ENCODE measurements at places on chromosomes 16 and 17.
A peak's percentile ranks its signal among the peaks of the same experiment; 100 is the strongest.

DNA sequence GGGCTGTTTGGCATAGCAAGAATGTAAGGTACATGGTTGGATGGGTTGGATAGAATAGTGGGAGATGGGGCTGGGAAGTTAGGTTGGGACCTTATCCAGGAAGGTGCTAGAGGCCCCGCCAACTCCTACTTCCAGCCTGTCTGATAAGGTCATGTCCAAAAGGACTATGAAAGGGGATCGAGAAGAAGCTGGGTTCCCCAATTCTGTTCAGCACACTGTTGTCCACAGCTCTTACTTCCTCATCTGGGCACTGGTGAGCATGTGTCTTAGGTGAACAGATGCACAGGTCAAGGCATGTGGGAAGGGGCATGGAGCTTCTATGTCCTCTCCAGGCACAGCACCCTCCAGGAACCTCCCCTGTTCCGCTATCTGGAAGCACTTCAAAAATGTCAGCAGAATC lies 5.6 kb upstream of the ULK2 start:
- H3K4me1 ChIP-seq, result no peaks in the 10 kb centered on the region
- DNase-seq, result no peak
- no peaks in the 10 kb centered on the region for H3K27me3 ChIP-seq
- no peak overlapping the region for H3K4me3 ChIP-seq

GRCh38 chr17:78725448-78726021 lies 56.5 kb downstream of the CYTH1 start:
- no peak for DNase-seq
- H3K27me3 ChIP-seq, result no peaks in the 10 kb centered on the region
- H3K4me3 ChIP-seq, result no peak overlapping the region
- H3K4me1 ChIP-seq, result peaks cover 26% of the 10 kb centered on the region
- H3K27ac ChIP-seq, result no peak overlapping the region
- H3K36me3 ChIP-seq, result peaks cover 17% of the 10 kb centered on the region

DNA sequence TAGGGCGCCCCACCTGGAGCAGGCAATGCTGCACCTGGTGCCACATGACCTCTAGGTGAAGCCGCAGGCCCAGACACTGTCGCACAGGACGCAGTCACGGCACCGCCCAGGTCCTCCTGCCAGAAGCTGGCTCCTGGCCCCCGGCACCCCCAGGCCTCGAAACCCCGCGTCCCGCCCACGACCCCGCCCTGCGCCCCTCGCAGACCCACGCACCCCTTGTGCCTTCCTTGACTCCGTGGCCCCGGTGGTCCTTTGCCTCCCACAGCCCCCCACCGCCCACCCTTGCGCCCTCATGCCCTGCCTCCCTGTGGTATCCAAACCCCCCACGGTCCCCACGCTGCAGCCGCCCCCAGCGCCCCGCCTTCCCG lies 6.3 kb upstream of the C1QTNF8 start:
- no peak overlapping the region for H3K27ac ChIP-seq
- H3K27me3 ChIP-seq, result peaks cover 6% of the 10 kb centered on the region
- no peaks in the 10 kb centered on the region for H3K4me1 ChIP-seq

DNA sequence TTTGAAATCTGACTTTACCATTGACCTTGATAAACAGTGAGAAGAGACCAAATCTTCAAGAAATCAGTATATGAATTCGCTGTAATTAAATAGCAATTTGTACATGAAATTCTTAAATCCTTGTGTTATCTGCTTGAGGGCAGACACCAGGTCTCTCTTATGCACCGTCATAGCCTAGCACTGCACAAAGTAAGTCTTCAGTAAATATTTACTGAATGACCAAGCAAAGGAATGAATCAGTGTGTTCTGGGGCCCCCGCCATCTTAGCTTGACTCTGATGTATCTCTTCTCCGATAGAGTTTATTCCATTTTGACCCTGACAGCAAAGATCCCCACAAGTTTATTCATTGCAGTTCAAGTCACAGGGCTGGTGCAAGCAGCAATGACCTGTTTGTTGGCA lies 328.0 kb downstream of the TMEM114 start:
- no peaks in the 10 kb centered on the region for H3K4me1 ChIP-seq
- H3K27me3 ChIP-seq, result no peaks in the 10 kb centered on the region
- no peak overlapping the region for H3K4me3 ChIP-seq
- H3K36me3 ChIP-seq, result no peaks in the 10 kb centered on the region

DNA sequence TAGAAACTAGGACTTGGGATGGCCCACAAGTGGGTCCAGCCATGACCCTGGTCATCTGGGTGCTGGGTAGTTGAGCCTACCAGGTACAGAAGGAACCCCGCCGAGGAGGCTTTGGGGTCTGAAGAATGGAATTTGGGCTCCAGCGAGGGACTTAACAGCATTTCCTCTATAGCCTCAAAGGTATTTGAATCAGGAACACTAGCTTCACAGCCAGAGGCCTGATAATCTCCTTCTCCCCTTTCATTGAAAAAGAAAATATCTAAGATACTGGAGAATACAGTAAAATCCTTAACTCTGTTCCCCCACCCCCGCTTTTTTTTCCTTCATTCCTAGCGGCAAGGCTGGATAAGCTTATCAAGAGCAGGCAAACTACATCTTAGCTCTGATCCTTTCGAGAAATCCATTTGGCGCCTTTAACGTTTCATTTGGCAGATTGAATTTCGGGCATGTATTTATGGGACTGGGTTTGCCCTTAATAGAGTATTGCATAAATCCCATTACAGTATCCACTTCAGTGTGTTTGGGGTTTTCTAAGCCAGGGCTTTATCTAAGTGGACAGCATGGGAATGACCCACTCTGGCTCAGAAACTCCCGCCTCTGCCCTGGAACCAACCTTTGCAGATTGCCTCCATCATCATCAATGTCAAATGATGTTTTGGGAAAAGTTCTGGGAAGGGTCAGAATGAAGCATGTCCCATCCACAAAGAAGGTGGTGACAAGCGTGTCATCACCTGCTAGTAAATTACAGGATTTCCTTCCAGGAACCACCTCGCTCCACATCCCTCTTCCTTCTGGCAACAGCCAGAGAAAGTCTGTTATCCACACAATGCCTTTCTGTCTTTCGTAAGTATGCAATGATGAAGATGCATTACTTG lies 36.9 kb downstream of the XYLT1 start:
- no peaks in the 10 kb centered on the region for H3K4me1 ChIP-seq
- no peak for DNase-seq
- no peak overlapping the region for H3K4me3 ChIP-seq
- peak overlapping the region; percentile 3 for H3K27ac ChIP-seq

- no peak overlapping the region for H3K27ac ChIP-seq
- H3K27me3 ChIP-seq, result no peaks in the 10 kb centered on the region
- no peak for DNase-seq
- H3K4me1 ChIP-seq, result no peaks in the 10 kb centered on the region
- H3K36me3 ChIP-seq, result no peaks in the 10 kb centered on the region
- no peak overlapping the region for H3K4me3 ChIP-seq
These were observed 15.1 kb downstream of the CCL4 start for GRCh38 chr17:36118477-36119353.

- H3K36me3 ChIP-seq, result no peaks in the 10 kb centered on the region
- H3K27ac ChIP-seq, result no peak overlapping the region
- H3K4me1 ChIP-seq, result no peaks in the 10 kb centered on the region
- no peak overlapping the region for H3K4me3 ChIP-seq
- no peak for DNase-seq
- no peaks in the 10 kb centered on the region for H3K27me3 ChIP-seq
These were observed 14.0 kb downstream of the SCNN1G start for GRCh38 chr16:23196539-23196938.

- H3K4me1 ChIP-seq, result peaks cover 19% of the 10 kb centered on the region
- no peaks in the 10 kb centered on the region for H3K27me3 ChIP-seq
- no peak overlapping the region for H3K27ac ChIP-seq
These were observed 172.3 kb downstream of the C16orf78 start for GRCh38 chr16:49545741-49546448.

DNA sequence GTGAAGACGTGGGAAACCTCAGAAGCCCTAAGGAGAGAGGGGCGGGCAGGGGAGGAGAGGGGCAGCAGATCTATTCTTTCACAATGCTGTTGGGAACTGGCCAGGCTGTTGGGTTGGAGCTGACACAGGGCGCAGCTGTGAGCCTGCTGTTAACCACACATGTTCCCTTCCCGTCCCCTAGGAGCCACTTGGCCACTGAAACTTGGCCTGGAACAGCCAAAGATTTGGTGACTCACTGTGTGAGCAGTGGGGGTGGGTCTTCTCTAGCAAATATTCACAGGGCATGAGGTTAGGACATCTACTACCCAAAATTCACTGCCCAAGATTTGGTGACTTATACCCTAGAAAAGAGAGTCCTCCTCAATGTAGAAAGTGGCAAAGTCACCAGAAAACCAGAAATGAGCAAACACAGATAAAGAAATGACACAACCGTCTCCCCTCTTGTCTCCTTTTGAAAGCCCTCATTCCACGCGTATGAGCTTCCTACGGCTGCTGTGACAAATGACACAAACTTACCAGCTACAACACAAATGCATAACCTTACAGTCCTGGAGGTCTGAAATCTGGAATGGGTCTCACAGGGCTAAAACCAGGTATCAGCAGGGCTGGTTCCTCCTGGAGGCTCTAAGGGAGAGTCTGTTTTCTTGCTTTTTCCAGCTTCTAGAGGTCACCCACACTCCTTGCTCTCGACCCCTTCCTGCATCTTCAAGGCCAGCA lies 6.3 kb downstream of the TBC1D16 start:
- no peak overlapping the region for H3K4me3 ChIP-seq
- peaks cover 28% of the 10 kb centered on the region for H3K4me1 ChIP-seq
- H3K27me3 ChIP-seq, result no peaks in the 10 kb centered on the region
- H3K27ac ChIP-seq, result peak overlapping the region; percentile 76

Measured in esophagus squamous epithelium (tissue), 5 donors.